Lung microvascular endothelial cell (primary cell): ENCODE measurements at places on chromosomes 16 and 17. TPM values are rescaled to one million over a fixed set of nuclear protein-coding genes. Genes with fewer than 3 reads are reported as not detected.

DNA sequence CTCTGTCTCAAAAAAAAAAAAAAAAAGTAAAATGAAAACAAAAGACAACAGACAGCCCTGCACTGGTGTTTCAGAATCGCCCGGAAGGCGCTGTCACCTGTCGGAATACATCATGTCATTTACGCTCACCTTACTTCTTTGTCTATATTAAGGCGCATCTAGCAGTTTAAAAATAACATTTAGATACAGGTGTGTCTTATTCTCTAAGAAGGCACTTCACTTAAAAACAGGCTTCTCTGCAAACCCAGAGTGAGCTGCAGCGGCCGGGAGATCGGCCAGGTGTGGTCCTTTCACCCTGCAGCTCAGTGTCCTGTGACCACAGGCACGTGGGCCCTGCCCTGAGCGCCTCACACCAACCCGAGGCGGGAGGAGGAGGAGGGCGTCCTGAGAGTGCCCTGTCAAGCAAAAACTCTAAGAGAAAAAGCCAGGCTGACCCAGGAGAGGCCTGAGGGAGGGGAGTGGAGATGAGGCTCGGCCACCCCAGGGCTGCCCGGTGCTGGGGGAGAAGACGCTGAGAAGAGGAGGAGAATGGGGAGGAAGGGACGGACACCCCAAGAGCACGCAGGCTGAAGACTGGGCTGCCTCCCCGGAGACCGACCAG lies 3.3 kb upstream of the LMF1 start:
- DNase-seq = no peak

DNA sequence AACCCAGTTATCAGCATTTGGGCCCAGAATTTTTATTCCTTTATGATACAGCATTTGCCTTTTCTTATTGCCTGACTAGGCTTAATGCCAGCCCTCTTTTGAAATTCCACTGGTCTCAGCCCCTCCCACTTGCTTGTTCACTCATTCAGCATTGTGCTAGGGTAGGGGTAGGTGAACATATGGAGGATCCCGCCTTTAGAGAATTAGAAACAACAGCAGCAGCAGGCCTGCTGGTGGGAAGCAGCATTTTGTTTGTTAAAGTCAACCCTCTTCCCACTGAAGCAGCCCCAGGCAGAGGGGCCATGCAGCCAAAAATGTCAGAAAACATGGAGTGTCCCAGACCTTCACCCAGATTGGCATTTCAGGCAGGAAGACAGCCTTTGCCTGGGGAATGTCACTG lies 1355.2 kb downstream of the CDH8 start:
- no peak for DNase-seq

- DNase-seq = peak; percentile 79
Observed at GRCh38 chr17:50149417-50150353, 792 bp downstream of the PPP1R9B start.

DNA sequence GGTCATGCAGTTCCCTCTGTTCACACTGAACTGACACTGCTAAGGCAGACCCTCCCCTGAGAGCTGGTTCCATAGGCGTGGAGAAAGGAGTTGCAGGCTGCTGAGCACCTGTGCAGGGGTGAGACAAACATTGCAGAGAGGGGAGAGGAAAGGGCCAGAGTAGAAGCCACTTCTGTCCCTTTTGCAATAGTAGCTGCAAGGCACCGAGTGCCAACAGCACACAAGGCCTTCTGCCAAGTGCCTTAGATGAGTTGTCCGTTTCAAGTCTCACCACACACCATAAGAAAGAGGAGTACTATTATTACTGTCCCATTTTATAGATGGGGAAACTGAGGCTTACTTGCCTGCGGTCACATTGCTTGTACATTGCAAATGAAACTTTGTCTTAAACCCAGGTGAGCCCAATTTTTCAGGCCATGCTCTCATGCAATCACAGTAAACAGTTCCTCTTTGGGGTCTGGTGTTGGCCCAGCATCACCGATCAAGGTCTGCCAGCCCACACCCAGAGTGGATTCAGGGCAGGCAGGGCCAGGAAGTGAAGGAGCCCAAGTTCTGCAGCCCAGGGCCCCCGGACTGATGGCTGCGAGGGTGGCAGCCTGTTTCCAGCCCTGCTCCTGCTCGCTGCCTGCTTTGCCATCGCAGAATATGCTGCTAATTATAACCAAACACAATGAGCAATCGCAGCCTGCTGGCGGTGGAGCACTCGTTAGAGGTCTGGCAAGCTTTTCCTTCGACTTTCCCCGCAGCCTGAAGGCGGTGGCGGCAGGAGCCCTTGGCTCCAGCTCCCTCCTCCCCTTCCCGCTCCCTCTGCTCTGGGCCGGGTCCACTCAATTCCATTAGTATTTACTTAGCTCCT lies 36.8 kb upstream of the DYNLL2 start:
- DNase-seq = no peak

DNA sequence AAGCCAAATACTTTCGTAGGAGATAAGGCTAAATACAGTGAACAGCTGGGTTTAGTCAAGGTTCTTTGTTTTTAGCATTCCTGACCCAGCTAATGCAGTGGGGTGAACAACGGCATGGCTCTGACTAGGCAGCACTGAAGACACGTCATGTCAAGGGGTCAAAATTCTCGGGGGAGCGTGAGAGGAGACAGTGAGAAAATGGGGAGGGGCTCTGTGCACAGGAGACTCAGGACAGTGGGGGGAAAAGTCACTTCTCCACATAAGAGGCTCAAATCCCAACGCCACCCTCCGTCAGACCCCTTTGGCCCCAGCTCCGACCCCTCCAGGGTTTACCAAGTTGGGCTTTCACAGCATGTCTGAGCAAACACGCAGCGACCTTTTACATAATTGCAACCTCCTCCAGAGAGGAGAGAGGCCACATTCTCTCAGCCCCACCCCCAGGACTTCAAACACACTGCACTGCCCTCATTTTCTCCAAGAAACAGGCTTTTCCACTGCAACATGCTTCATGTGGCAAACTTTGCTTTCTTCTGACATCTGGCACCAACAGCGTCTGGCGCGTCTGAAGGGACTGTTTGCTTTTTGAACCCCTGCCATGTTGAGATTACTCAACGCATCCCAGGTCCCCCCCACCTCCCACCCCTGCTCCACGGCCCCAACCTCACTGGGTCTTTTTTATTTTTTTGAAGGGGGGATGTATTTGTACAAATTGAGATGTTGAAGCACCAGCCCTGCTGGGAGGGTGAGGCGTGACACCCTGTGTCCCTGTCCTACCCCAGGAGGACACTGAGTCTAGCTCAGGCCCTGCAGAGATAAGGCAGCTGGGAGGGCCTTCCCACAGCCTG lies 30.0 kb downstream of the AXIN2 start:
- no peak for DNase-seq

GRCh38 chr17:35088881-35089585 lies 25.5 kb upstream of the RFFL start:
- DNase-seq = peak; percentile 88

GRCh38 chr16:81785138-81785924 lies 6.2 kb downstream of the PLCG2 start:
- DNase-seq = no peak

Gene E4F1
- 16.1 and 20.8 TPM in 2 replicates for total RNA-seq

Gene CDRT15
- not detected in 2 replicates for total RNA-seq

Gene SLC5A2
- total RNA-seq = not detected in 2 replicates

Gene ASGR1
- 14.4 and 28.8 TPM in 2 replicates for total RNA-seq

GRCh38 chr17:71500761-71501555 lies 619.9 kb upstream of the SOX9 start:
- DNase-seq = no peak

Gene SMIM36
- total RNA-seq = not detected in 2 replicates

Gene BEAN1
- total RNA-seq = not detected in 2 replicates

GRCh38 chr17:21358682-21359482 lies 17.3 kb upstream of the KCNJ12 start:
- DNase-seq = no peak

DNA sequence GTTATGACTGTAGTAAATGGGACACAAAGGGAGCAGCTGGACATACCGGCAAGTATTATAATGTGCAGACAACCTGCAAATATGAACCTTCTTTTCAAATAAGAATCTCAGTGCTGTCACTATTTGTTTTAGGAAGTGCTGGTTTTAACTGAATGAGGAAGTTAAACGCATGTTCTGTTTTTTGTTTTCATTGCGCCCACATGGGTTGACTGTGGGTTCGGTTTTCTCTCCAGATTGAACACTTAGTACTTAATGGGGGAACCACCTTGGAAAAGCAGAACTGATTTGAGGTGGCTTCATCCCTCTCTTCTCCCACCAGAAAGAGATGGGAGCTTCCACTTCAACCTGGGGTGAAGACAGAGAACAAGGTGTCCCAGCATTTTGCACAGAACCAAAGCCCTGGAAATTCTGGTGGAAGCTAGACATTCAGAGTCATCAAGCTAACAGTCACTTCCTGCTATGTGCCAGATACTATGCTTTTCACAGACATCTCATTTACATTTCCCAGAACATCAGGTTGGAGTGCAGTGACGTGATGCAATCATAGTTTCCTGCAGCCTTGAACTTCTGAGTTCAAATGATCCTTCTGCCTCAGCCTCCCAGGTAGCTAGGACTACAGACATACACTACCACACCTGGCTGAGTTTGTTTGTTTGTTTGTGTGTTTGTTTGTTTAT lies 149.8 kb downstream of the CDH13 start:
- DNase-seq = peak; percentile 37
